ENCODE measurements at places on chromosomes 2 and 18.

DNA sequence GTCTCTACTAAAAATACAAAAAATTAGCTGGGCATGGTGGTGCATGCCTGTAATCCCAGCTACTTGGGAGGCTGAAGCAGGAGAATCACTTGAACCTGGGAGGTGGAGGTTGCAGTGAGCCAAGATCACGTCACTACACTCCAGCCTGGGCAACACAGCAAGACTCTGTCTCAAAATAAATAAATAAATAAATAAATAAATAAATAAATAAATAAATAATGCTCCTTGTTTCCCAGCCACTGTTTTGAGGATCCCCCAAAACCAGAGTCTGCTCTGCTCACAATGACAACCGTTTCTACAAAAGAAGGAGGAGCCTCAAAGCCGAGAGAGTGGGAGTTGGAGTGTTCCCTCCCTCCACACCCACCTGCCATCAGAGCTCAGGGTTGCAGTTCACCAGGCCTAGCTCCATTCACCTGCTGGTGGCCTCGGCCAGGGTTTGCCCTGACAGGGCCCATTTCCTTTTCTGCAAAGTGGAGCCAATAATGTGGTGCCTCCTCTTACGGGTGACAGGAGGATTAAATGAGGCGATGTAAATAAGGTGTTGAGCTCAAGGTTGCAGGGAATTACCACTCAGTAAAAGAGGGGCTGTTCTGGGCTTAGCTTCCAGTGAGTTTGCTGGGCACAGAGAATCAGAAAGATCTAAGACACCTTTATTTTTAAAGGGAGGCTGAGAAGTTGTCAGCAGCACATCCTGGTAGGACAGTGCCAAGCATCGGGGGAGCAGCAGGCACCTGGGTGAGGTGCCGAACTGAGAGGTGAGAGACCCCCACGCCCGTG, 25.5 kb downstream of the CRACDL start:
- no peak for DNase-seq

DNA sequence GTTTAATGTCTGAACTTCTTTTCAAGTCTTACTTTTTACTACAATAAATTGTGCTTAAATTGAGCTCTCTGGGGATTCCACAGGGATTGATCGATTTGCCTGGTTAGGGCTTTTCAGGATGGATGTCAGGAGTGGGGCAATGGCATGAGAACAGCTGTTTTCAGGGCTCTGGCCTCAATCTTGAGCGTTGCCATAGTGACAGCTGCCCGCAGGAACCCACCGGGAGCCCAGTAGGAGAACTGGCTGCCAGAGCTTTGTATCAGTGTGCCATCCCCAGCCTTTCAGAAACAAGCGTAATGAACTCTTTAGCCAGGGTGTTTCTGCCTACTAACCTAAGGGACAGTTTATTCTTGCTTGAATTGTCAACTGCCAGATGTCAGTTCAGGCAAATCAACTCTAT, 93.5 kb downstream of the GALNT3 start:
- DNase-seq, result no peak

GRCh38 chr2:241788135-241788534, 11.5 kb downstream of the GAL3ST2 start:
- DNase-seq, result no peak

DNA sequence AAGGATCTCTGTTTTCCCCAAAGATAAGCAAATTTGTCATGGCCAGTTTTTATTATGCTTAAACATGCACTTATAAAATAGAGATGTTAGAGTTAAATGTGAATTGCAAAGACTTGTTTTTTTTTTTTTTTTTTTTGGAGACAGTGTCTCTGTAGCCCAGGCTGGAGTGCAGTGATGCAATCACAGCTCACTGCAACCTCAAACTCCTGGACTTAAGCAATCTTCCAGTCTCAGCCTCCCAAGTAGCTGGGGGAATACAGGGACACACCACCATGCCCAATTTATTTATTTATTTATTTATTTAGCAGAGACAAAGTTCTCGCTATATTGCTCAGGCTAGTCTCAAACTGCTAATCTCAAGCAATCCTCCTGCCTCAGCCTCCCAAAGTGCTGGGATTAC, 15.1 kb downstream of the PHOSPHO2 start:
- DNase-seq, result no peak

GRCh38 chr2:164922134-164922533, 33.2 kb downstream of the SLC38A11 start:
- no peak for DNase-seq

- DNase-seq, result no peak
These were observed 172.2 kb upstream of the NCKAP5 start for GRCh38 chr2:133740500-133740899.

- no peak for DNase-seq
These were observed 20.6 kb downstream of the OLA1 start for GRCh38 chr2:174227748-174228147.

Measured in suppressor macrophage (primary cell).